ENCODE measurements at places on chromosomes 6 and 20.

DNA sequence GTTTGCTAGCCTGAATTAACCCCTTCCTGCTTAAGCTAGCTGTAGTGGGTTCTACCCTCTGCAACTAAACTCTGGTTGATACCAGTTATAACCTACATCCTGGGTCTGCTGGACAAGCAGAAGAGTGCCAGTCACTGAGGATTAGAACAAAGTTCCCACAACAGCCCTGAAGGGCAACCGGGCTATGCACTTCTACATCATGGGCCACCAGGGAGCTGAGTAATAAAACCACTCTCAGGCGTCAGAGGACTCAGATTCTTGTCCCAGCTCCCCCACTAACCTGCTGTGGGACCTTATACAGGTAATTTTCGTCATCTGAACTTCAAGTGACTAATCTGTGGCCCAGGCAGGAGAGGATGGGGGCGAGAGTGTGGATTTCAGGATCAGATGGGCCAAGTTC lies 56.8 kb downstream of the EYA2 start:
- DNase-seq = no peak

- DNase-seq = peak; percentile 11
Measured at GRCh38 chr20:3716195-3716834, 3.9 kb upstream of the SIGLEC1 start.

DNA sequence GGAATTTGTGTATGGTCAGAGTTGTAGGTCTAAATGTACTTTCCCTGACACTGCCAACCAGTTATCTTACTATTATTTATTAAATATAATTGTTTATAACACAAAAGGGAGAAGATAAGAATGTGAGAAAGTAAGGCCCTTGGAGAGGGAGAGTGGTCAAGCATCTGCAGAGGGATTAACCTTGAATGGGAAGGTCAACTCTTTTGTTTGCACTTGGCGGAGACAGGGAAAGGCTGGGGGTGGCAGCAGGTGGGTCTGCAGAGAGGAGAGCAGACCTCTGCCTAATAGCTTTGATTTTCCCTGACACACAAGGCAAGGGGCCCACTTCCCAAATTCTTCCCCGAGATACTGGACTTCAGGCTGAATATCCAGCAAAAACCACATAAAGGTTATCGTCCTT lies 4.2 kb downstream of the LRP11 start:
- no peak for DNase-seq

GRCh38 chr6:13273931-13274706 lies 54.2 kb downstream of the TBC1D7 start:
- DNase-seq = peak; percentile 85

DNA sequence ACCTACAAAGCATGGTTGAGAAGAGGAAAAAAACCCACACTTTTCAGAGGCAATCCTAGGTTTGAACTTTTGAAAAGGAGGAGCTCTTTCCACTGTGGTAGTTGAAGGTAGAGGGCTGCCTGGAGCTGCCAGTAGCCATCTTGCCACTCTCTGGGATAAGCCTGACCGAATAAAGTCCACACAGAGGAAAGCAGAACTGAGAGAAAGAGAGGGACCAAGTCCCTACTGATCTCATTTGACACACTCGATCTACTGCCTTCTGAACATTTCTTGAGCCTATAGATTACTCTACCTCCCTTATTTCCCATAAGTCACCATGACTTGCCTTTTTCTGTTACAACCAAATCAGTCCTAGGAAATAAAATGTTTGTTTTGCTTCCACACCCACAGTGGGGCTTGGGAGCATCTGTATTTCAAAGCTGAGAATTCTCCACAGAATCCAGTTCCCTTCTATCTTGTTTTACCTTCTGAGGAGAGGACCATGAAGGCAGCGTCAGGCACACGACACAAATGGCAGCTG lies 147.0 kb upstream of the PTPRK start:
- DNase-seq = no peak

DNA sequence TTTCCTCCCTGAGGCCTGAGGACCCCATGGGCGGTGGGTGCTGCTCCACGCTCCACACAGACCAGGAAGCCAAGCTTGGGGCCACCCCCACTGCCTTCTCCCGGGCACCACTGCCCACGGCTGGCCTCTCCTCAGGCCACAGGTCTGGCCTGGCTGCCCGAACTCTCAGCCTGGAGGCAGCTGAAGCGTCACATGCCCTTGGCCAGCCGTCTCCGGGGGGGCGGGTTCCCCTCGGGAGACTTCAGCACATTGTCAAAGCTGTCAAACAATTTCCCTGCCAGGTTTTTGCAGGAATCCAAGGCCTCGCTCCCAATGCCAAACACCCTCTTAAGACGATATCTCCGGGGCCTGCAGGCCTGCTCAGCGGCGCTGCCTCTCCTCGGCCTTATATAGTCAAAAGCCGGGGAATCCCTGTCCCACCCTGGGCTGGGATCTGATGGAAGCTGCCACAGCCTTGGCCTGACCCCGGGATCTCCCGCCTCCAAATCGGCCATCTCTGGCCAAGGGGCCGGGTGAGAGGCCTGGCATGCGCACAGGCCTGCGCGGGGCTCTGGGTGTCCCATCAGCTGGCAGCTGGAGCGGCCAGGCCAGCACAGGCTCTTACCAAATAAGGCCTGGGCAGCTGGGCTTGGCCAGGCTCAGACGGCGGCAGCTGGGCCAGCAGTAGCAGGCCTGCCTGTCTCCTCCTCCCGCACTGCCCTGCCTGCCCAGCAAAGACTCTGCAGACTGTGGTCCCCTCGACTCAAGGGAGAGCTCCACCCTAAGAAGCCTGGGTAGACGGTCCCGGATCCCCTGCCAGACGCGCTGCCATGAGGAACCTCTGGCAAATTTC lies 49.7 kb downstream of the RBM38 start:
- no peak for DNase-seq

- DNase-seq = no peak
Measured at GRCh38 chr20:45342855-45343531, 5.2 kb downstream of the SDC4 start.

GRCh38 chr6:34201455-34202107 lies 35.1 kb upstream of the HMGA1 start:
- DNase-seq = no peak
